Foreskin keratinocyte (primary cell): ENCODE measurements at places on chromosomes 3 and 15. TPM values are rescaled to one million over a fixed set of nuclear protein-coding genes. Genes with fewer than 3 reads are reported as not detected.

DNA sequence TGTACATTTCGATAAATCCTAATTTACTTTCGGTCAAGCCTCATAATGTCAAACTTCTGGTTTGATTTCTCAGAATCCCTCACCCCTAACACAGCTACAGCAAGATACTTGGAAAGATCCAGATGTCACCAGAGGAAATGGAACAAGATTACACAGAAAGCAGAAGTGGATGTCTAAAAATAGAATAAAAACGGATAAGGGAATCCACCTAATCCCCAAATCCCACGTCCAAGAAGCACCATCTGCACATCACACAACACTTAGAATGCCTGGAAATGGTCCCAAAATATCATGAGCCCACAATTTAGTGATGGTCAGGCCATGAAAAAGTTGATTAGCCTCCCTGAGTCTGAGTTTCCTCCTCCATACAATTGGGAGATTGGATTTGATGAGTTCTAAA lies 61.7 kb downstream of the AGTR1 start:
- DNase-seq = no peak

The HRG gene
- polyA plus RNA-seq = not detected in 2 replicates

DNA sequence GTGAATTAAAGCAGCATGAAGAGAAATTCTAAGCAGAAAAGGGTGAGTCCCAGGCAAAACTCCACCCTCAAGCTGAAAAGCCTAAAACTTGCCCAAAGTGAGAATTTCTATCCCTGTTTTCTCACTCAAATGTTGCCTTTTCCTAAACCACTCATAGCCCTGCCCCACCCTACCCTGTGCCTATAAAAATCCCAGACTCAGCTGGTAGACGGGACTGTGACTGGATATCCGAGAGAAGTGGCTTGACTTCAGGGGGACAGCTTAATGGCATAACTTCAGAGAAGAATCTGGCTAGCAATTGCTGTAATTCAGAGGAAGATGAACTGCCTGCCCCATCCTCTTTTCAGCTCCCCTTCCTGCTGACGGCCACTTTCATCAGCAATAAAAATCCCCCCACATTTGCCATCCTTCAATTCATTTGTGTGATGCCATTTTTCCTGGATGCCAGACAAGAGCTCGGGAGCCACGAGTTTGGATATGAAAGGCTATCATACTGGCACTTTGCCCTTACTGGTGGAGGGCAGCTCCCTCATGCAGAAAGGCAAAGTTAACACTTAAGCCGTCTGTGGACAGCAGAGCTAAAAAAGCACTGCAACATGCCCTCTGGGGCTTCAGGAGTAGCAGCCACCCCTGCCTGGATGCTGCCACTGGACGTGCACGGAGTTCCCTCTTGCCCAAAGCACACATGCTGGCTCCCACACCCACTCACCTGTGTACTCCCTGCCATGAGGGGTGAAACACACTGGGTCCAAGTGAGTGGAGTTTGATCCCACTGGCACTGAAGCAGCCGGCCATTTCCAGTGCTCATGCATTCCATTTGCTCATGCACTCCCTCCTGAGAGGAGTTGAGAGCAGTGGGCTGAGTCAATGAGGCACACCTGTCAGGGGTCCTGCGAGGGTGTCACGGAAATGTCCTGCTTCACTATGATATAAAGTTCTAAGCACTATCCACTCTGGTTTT lies 670.6 kb downstream of the PLOD2 start:
- DNase-seq = no peak

- no peak for DNase-seq
These were observed 39.0 kb downstream of the FSIP1 start for GRCh38 chr15:39743611-39744010.

The ADPRH gene
- 0.48 and 0.50 TPM in 2 replicates for polyA plus RNA-seq

- DNase-seq = no peak
These were observed 76.4 kb downstream of the UBR1 start for GRCh38 chr15:43029476-43029875.

The OIP5 gene
- polyA plus RNA-seq = 13.1 and 15.7 TPM in 2 replicates

GRCh38 chr15:26355472-26356074 lies 417.3 kb downstream of the GABRB3 start:
- no peak for DNase-seq

DNA sequence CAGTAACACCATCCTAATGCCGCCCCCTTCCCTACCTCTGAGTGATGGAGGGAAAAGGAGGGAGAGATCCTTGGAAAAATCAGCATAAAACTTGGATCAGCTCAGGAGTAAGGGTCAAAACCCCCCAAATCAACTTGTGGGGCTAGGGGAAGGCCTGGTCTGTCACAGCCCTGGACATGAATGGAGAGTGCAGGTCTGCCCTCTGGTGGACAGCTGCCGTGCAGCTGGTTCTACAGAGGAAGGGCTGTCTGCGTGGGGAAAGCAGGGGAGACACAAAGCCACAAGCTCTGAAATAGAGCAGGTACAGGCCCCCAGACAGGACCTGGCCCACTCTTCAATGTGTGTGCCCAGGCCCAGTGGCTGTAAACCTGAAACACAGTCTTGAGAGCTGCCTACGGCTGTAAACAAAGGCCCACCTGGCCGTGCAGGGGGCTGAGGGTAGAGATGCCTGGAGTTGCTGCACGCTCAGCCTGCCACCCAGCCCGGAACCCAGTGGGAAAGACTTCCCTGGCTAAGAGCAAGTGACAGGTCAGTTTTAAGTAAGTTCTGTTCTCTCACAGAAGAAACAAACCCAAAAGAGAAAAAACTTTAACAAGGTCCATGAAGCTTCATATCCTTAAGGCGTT lies 16.4 kb downstream of the CLK3 start:
- DNase-seq = no peak

The ZNF609 gene
- 4.1 and 5.1 TPM in 2 replicates for polyA plus RNA-seq

GRCh38 chr15:85710340-85710842 lies 84.3 kb downstream of the KLHL25 start:
- DNase-seq = no peak
